ENCODE measurements at places on chromosomes 4 and X.

DNA sequence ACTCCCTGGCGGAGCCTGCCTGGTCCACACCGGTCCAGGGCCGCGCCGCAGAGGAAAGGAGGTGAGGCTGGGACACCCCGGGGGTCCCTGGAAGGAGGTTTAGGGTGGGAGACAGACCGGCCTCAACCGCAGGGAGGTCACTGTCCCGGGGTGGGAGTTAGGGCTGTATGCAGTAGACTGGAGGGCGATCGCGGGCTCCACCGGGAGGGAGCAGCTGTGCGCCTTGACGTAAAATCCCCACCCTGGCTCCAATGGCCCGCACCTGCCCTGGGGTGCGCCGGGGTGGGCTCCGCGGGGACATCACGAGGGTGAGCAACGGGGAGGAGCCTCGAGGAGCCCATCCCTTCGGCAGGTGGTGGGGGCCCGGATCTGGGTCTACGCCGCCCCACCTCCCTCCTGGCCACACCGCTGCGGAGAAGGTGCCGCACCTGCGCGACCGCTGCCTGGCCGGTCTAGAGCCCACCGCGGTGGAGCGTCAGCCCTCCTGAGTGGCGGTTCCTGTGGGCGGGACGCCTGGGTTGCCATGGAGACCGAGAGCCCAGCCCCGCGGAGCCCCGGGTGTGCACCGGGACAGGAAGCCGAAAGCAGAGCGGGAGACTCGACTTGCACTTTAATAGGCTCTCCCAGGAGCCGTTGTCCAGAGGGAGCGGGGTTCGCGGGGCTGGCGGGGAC, 105.1 kb downstream of the ADRA2C start:
- no peak for DNase-seq

DNA sequence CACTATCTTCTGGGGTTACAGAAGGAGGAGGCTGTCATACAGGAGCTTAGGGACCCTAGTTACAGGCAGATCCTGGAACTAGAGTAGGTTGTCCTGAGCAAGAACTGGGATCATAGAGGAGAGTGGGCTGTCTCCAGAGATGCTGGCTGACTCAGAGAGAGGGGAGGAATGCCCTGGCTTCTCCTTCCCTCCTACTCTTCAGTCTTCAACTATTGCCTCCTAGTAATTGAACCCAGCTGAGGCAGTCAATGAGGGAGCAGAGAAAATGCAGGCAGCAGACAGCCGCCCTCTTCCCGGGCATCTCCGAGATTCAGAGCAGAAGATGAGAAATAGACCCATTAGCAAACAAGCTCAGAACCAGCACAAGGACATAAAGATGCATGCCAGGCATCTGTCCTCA, 118.3 kb upstream of the PDE5A start:
- DNase-seq = no peak

GRCh38 chr4:174279433-174280155, 3.9 kb downstream of the FBXO8 start:
- DNase-seq = no peak

- DNase-seq = no peak
These were observed 202.3 kb upstream of the CENPE start for GRCh38 chr4:103400405-103400804.

GRCh38 chrX:124796989-124797388, 450.6 kb downstream of the SH2D1A start:
- DNase-seq = no peak

DNA sequence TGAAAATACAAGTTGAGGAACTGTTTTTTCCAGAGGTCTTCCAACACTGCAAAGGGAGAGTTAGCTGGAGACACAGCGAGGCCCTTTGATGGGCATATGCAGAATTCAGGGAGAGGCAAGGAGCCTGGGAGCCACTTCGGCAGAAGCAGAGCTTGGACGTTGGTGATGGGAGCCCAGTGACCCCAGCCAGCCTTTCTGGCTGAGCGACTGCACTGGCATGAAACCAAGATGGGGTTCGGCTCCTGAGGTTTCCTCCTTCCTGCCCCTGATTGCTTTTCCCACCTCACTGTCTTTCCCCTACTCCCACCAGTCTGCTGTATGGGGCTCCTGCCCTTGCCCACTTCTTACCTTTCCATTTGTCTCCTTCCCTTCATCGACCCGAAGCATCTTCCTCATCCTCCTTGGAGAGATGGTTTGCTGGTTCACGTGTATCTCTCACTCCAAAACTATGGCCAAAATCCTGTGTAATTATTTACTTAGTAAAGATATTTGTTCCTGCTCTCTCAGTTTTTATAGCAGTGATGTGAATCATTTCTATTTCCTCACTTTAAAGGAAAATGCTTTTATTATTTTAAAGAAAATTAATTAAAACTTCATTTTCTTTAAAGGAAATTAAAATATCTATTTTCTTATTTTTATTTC, 100.5 kb downstream of the NFKB1 start:
- no peak for DNase-seq

DNA sequence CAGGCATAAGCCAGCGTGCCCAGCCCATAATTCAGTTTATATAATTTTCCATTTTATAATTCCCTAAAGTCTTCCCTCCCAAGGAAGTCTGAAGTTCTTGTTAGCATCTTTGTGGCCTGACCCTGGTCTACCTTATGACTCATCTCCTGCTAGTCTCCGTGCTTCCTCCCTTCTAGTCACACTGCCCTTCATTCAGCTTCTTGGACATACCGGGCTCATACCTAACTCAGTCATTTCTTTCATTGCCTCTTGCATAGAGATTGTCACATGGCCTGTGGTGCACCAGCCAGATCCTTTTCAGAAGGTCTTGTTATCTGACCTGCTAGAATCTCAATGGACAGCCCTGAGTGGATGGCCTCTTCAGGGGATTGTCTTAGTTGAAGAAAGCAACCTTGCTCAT, 22.8 kb upstream of the MAML3 start:
- no peak for DNase-seq

DNA sequence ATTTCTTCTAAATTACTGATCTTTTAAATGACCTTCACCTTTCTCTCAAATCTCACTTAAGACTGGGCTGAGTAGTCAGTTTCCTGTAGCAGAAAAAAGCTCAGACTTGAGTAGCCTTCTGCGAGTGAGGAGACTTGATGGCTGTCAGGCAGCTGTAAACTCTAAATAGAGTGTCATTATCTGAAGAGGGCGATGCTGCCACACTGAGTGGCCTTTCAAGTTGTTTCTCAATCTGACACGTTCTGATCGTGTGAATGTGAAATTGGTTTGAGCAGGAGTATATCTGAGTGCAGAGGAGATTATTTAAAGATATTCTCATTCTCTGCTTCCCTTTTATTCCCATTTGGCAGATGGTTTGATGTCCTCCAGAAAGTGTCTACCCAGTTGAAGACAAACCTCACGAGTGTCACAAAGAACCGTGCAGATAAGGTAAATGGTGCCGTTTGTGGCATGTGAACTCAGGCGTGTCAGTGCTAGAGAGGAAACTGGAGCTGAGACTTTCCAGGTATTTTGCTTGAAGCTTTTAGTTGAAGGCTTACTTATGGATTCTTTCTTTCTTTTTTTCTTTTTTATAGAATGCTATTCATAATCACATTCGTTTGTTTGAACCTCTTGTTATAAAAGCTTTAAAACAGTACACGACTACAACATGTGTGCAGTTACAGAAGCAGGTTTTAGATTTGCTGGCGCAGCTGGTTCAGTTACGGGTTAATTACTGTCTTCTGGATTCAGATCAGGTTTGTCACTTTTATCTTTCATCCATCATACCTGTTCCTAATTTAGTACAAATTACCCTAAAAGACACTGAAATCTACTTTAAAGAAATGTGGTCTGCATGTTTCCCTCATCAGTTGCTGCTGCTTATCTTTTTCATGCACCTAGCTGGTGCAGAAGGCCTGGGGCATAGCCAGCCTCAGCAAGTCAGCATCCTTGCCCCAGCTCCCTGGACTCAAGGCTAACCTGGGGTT, 74.3 kb upstream of the MSANTD1 start:
- DNase-seq = no peak

GRCh38 chr4:99815597-99816011, 1.0 kb upstream of the DAPP1 start:
- DNase-seq = no peak

GRCh38 chr4:8523175-8523574, 57.0 kb upstream of the GPR78 start:
- no peak for DNase-seq

DNA sequence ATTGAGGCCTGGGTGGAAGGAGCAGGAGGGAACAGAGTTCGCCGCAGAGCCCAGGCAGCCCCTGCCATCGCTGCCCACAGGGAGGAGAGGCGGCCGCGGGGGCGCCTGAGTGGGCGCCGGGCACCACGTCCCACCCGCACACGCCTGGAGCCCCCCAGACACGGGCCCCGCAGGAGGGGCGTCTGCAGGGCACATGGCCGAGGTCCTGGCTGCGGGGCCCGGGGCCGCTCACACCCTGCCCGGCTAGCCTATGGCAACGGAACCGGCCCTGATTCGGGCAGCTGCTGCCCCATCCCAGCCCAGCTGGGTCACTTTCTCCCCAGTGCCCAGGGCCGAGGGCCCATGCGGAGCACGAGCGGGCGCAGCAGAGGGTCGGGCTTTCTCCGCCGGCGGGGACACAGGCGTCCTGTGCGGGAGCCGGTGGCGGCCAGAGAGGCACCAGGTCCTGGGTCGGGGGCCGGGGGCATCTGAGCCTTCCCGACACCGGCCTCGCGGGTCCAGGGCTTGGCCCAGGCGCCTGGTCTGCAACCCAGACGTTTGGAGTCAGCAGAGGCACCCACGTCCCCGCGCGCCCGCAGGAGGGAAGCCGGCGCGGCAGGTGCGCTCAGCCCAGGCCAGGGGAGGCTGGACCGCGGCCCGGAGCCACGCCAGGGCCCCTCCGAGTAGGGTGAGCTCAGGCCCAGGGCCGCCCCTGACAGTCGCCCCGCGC, 91.2 kb downstream of the FAM53A start:
- no peak for DNase-seq

- DNase-seq = no peak
These were observed 949.9 kb downstream of the TECRL start for GRCh38 chr4:63459329-63459728.

DNA sequence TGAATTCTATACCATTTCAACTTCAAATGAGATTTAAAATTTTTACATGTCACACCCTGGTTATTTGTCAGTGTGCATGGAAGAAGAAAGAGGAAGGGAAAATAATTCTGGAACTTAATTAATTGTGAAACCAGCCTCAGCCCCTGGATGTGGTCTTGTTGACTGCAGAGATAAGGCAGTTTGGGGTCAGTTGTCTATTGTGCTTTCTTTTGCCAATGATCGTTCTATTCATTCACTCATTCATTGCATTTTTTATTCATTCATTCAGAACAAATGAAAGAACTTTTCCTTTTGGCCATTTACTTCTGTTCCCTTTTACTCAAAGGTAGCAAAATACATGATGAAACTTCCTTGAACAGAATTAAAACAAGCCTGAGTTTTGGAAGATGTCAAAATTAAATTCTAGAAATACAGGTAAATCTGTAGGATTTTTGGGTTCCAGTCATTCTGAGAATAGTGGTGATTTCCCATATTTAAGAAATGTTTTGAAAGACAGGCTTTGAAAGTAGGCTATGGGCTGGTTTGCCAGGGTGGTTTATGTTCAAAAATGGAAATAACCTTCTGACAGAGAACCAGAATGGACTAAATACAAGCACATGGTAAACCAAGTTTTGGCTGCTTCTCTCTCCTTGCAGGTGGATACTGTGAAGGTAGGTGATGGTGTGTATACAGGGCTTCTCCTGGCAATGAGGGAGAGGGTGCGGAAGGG, 35.7 kb downstream of the PARM1 start:
- DNase-seq = no peak

DNA sequence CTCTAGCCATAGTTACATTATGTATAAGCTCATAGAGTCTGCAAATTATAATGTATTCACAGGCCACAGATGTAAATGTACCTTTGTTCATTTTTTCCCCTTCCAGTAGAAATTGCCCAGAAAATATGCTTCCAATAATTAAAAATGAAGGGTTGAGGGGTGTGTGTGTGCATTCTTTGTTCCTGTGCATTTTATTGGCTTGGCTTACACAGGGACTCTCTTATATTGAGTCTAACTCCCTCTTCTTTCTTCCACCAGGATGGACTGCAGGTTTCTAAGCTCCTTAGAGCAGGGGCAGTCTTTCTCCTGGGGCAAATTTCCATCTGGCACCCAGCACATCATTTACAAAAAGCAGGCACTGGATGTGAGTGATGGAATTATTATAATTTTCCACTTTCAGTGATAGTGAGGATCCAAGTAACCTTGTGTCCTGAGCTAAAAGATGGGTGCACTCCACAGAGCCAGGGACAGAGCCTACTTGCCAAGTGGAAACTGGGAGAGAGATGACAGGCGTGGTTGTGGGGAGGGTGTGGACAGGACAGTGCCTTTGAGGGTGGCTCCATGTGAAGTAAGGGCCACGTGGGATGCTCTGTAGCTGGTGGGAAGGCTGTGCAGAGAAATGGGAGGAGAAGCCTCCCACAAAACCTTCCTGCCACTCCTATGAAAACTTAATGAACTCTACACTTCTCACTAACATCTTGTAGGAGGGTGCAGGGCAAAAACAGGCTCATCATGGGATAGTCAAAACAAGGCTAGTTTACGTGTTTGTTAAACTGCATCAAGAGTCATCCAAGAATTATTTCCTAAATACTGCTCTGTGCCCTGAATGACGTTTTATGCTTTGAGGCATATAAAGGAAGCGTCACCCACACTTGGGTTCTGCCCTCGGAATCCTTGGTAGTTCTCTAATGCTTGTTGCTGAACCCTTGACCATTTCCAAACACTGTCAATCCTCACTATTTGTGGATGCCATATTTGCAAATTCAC, 16.0 kb downstream of the IGFBP7 start:
- DNase-seq = no peak

GRCh38 chr4:184514121-184514988, 40.0 kb upstream of the IRF2 start:
- no peak for DNase-seq

GRCh38 chrX:17564689-17565409, 172.4 kb upstream of the SCML1 start:
- no peak for DNase-seq

- DNase-seq = no peak
These were observed 45.7 kb upstream of the PRSS12 start for GRCh38 chr4:118398226-118399090.

DNA sequence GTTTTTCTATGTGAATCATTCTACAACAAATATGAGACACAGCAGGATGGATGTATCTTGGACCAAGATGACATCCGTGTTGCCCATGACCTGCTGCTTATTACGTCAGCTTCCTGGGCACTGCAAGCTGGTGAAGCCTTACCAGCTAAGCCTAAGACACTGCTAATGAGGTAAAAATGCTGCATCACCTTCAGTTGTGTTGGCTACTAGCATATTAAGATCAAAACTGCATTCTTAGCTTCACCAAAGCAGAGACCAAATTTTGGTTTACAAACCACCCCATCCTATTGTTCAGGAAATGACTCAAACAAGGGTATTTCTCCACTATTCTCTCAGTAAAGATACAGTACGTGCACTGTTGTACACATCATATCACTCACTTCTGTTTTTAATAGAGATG, 50.3 kb downstream of the MAML3 start:
- DNase-seq = no peak

DNA sequence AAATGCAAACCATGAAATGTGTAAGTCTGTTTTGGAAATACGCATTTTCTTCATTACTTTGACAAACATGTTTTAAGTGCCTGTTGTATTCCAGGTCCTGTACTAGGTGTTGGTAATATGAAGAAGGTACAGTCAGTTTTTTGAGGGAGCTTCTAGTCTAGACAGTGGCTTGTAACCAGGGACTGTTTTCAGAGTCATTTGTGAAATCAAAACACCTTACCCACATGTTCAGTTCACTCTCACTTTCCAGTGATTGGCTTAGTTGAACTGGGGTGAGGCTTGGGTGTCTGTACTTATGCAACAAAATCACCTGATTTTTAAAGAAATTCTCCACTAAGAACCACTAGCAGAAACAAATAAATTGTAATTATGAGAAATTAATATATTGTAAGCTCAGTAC, 16.4 kb downstream of the DCLK2 start:
- no peak for DNase-seq

- no peak for DNase-seq
These were observed 22.9 kb upstream of the ANK2 start for GRCh38 chr4:113026556-113026955.
